Esophagus squamous epithelium (tissue), 5 donors: ENCODE measurements at places on chromosomes 2 and 18. TPM values are rescaled to one million over a fixed set of nuclear protein-coding genes. Genes with fewer than 3 reads are reported as not detected.

DNA sequence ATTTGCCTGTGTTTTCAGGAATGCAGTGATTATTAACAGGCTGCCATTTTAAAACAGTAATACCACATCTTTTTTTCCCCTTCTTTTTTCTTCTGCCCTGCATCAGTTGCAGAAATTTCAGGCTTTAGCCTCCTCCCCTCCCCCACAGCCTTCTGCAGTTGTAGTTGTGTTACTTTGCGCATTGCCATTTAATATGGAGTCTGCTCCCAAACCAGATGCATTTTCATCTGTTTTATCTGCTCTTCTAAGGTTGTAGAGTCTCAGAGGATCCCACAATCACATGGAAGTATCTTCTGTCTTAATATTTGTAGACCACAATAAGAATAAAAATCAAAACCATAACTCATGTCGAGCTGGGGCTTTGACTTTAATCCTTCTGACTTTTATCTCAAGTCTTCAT lies 3.8 kb downstream of the ASXL3 start:
- H3K36me3 ChIP-seq: no peaks in the 10 kb centered on the region
- H3K4me3 ChIP-seq: no peak overlapping the region
- H3K27ac ChIP-seq: no peak overlapping the region
- H3K4me1 ChIP-seq: peaks cover 2% of the 10 kb centered on the region
- no peaks in the 10 kb centered on the region for H3K27me3 ChIP-seq

DNA sequence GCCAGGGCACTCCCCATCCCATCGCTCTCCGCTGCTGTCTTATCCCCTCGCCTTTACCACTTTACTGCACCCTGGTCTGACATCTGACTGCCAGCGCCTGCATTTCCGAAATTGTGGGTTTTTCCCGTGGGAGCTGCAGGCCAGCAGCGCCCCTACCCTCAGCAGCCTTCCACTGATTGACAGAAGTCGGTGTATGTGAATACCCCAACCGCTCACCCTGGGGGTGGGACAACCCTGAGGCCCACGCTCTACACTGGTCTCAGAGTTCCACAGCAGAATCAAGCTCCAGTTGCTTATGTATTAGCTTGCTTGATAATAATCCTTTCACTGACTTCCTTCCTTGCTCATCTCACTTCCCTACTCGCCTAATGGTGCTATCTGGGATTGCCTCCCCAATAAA lies 62.0 kb downstream of the POLE4 start:
- no peak overlapping the region for H3K4me3 ChIP-seq
- H3K27me3 ChIP-seq: no peaks in the 10 kb centered on the region
- no peaks in the 10 kb centered on the region for H3K36me3 ChIP-seq
- DNase-seq: no peak

GRCh38 chr2:75820693-75821092 lies 110.0 kb upstream of the GCFC2 start:
- no peak overlapping the region for H3K4me3 ChIP-seq
- no peak overlapping the region for H3K27ac ChIP-seq
- no peak for DNase-seq
- no peaks in the 10 kb centered on the region for H3K4me1 ChIP-seq
- no peaks in the 10 kb centered on the region for H3K36me3 ChIP-seq

DNA sequence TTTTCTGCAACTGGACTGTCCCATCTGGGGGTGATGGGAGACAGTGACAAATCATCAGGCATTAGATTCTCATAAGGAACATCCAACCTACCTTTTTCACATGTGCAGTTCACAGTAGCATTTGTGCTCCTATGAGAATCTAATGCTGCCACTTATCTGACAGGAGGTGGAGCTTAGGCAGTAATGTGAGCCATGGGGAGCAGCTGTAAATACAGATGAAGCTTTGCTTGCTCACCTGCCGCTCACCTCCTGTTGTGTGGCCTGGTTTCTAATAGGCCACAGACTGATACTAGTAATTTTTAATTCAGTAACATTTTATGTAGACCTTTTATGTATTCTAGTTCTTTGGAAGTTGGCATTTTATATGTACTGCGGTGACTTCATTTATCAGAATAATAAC lies 180.1 kb upstream of the SPOPL start:
- no peaks in the 10 kb centered on the region for H3K27me3 ChIP-seq
- H3K36me3 ChIP-seq: no peaks in the 10 kb centered on the region
- DNase-seq: no peak
- no peak overlapping the region for H3K27ac ChIP-seq
- no peak overlapping the region for H3K4me3 ChIP-seq

DNA sequence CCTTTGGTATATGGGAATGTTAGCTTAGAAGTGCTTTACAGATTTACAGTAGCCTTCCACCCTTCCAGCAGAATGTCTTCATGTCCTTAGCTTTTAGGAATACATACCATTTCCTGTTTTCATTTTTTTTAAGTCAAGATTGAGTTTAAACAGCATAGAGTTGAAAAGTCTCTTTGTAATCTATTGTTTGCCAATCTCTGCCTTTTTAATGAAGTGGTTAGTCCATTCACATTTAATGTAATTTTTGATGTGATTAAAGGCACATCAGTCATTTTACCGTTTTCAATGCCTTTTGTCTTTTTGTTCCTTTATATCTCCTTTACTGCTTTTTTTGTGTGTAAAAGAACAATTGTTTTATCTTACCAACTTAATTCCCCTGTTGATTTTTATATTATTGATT lies 233.4 kb upstream of the SMIM21 start:
- H3K4me1 ChIP-seq: no peaks in the 10 kb centered on the region
- H3K27me3 ChIP-seq: no peaks in the 10 kb centered on the region
- H3K27ac ChIP-seq: no peak overlapping the region
- no peaks in the 10 kb centered on the region for H3K36me3 ChIP-seq
- H3K4me3 ChIP-seq: no peak overlapping the region

- no peak for DNase-seq
- H3K27ac ChIP-seq: no peak overlapping the region
- H3K4me3 ChIP-seq: no peak overlapping the region
- H3K4me1 ChIP-seq: peaks cover 7% of the 10 kb centered on the region
Measured at GRCh38 chr18:62328586-62329525, 3.7 kb downstream of the TNFRSF11A start.

DNA sequence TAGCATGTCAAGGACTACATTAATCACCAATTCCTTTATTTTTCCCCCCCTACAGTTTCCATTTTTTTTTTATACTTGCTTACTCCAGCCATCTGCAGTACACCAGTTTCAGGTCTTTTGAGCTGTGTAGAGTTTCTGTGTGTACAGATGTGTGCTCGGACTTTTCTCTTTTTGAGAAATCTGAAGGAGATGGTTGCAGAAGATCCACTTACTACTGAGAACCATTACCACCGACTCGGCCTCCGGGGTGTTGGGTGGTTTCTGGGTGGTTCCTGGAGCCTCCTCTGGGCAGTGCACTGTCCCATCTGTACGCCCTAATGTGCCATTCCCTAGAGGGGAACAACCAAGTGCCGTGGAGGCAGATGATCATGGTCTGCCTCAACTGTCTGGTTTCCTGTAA lies 15.4 kb upstream of the LYPD6B start:
- H3K27ac ChIP-seq: no peak overlapping the region
- H3K36me3 ChIP-seq: no peaks in the 10 kb centered on the region
- H3K4me3 ChIP-seq: no peak overlapping the region
- H3K4me1 ChIP-seq: peaks cover 28% of the 10 kb centered on the region
- DNase-seq: no peak

Gene AQP12A
- total RNA-seq: not detected

- H3K4me1 ChIP-seq: no peaks in the 10 kb centered on the region
- no peak overlapping the region for H3K4me3 ChIP-seq
- H3K27ac ChIP-seq: no peak overlapping the region
- H3K36me3 ChIP-seq: no peaks in the 10 kb centered on the region
- H3K27me3 ChIP-seq: no peaks in the 10 kb centered on the region
Measured at GRCh38 chr2:209907746-209908145, 94.7 kb upstream of the RPE start.

Gene CAPN14
- 266 TPM for total RNA-seq

DNA sequence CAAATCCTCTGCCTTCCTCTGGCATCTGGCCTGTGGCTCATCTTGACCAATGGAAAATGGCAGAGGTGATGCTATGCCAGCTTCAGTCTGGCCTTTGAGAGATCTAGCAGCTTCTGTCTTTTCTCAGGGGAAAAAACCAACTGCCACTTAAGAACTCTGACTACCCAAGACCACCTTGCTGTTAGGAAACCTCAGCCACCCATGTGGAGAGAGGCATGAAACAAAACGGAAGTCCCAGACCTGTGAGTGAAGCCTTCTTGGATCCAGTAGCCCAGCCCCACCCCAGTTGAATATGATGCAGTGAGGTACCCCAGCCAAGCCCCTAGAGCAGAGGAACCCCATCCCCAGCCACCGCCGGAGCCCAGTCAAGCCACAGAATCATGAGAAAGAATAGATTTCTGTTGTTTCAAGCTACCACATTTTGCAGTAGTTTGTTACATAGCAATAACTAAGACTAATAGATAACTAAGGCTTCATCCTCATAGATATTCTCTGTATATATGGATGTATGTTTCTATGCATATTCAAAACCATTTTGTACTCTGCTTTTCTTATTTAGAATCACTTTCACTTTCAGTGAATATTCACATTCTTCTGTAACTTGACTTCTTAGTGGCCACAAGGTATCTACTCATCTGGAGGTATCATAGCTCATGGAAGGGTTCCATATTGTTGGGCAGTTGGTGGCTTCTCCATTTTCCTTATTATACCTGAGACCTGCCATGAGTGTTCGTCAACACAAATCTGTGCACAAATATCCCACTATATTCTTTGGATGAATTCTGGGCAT lies 142.1 kb downstream of the FBXO15 start:
- no peak overlapping the region for H3K4me3 ChIP-seq
- H3K27me3 ChIP-seq: no peaks in the 10 kb centered on the region
- no peak for DNase-seq
- H3K36me3 ChIP-seq: no peaks in the 10 kb centered on the region
- H3K27ac ChIP-seq: no peak overlapping the region
- no peaks in the 10 kb centered on the region for H3K4me1 ChIP-seq

DNA sequence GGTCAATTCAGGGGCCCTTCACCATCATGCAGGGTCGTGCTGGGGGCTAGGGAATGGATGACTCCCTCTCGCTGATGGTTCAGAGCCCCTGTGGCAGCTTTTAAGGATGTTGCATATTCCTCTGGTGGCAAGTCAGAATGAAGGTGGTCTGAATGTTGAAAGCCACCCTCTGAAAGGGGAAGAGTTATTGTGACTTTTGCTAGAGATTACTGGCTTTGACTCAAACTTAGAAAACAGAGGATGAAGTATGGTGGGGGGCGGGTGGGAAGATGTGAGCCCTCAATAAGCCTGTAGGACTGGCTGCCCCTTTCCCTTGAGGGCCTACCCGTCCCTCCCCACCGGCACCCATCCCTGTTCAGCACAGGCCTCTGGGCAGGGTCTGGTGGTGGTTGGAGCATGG lies 23.2 kb downstream of the MC2R start:
- no peaks in the 10 kb centered on the region for H3K4me1 ChIP-seq
- H3K27me3 ChIP-seq: no peaks in the 10 kb centered on the region
- no peak overlapping the region for H3K4me3 ChIP-seq
- no peaks in the 10 kb centered on the region for H3K36me3 ChIP-seq

- DNase-seq: no peak
- H3K4me3 ChIP-seq: no peak overlapping the region
- no peak overlapping the region for H3K27ac ChIP-seq
- no peaks in the 10 kb centered on the region for H3K36me3 ChIP-seq
- no peaks in the 10 kb centered on the region for H3K4me1 ChIP-seq
- H3K27me3 ChIP-seq: peaks cover 9% of the 10 kb centered on the region
Measured at GRCh38 chr2:201909348-201909747, 103.0 kb downstream of the CDK15 start.

DNA sequence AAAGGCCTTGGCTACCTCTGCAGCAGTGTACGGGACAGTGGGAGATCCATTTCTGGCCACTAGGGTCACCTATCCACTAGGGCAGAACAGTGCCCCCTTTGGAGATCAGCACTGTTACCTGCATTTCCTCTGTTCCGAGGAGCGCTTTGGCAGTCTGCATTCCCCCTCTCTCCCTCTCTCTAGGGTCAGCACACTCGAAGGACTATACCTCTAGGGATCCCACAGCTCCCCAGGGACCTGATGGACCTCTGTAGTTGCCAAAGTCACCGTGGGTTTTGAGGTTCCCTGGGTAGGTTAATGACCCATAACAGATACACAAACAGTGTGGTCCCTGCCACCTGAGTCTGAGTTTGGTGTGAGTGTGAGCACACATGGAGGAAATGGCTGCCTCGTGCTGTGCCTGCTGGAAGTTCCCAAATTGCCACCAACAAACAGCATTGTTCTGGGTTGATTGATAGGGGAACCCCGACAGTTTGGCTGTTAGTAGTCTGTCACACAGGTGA lies 99.8 kb upstream of the VWC2L start:
- DNase-seq: no peak
- H3K27me3 ChIP-seq: no peaks in the 10 kb centered on the region
- H3K4me1 ChIP-seq: no peaks in the 10 kb centered on the region
- H3K27ac ChIP-seq: no peak overlapping the region
- H3K36me3 ChIP-seq: no peaks in the 10 kb centered on the region
- H3K4me3 ChIP-seq: no peak overlapping the region

Gene ITPRIPL1
- total RNA-seq: 3.1 TPM

Gene SETBP1
- 18.5 TPM for total RNA-seq

Gene ALK
- total RNA-seq: not detected

DNA sequence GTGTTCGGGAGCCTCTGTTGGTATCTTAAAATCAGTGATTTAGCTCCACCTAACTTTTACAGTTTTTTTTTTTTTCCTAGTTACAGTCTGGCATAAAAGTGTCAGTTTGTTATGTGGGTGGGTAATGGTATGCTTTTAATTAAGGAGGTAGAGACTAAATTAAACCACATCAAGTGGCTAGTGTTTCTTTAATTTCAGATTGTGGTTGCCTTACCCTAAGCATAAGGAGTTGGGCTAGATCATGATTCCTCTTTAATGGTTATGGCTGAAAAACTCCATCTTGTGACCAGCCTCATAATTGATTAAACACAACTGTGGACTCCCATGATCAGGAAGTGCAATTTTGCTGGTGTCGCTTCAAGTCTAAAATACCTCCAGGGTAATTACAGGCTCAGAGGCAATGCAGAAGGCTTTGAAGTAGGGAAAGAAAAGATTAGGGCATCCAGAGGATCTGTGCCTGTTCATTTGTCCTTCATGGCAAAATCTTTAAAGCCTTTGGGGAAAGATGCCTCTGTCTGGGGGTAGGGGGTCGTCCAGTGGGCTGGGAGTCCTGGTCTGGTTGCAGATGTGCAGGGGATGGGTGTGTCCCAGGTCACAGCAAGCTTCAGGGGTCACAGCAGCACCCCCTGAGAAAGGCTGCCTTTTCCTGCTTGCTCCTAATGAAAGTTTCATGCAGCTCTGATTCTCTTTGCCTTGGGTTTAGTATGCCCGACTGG lies 579.2 kb downstream of the BCL11A start:
- H3K36me3 ChIP-seq: no peaks in the 10 kb centered on the region
- H3K4me3 ChIP-seq: no peak overlapping the region
- no peak for DNase-seq
- H3K27me3 ChIP-seq: no peaks in the 10 kb centered on the region
- H3K4me1 ChIP-seq: no peaks in the 10 kb centered on the region
- H3K27ac ChIP-seq: no peak overlapping the region

Gene DCDC2C
- total RNA-seq: not detected

DNA sequence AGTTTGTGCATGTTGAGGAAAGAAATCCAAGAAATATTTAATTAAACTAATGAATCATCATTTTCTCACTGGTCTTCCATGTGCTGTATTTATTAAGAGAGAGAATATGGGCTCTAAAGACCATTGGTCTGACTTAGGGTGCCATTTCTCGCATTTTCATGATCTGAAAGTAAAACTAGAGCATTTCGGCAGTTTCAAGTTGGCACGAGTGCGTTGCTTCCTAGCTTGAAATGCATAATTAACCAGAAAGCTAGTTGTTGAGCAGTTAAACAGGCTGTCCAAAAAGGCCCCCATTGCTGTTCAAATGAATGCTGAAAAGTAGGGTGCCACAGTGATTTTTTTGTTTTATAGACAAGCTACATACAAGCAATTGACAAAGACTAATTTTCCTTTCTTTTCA lies 47.4 kb downstream of the SLC8A1 start:
- no peaks in the 10 kb centered on the region for H3K36me3 ChIP-seq
- H3K27me3 ChIP-seq: no peaks in the 10 kb centered on the region
- DNase-seq: no peak
- no peak overlapping the region for H3K4me3 ChIP-seq

Gene REG3A
- total RNA-seq: not detected

Gene PCARE
- total RNA-seq: not detected
